Muscle of leg (tissue), 16 donors: ENCODE measurements at places on chromosomes 7 and 10.

GRCh38 chr7:22587322-22587721, 87.3 kb upstream of the STEAP1B start:
- no peak for DNase-seq

- no peak for DNase-seq
Measured at GRCh38 chr10:104875561-104875960, 234.5 kb downstream of the SORCS3 start.

GRCh38 chr10:126128581-126128980, 232.2 kb downstream of the FANK1 start:
- DNase-seq: no peak

GRCh38 chr7:2930310-2931033, 86.4 kb upstream of the GNA12 start:
- no peak for DNase-seq
